ENCODE measurements at places on chromosomes 6 and 20.
A peak's percentile ranks its signal among the peaks of the same experiment; 100 is the strongest.

- no peak for DNase-seq
These were observed 86.5 kb downstream of the ATRN start for GRCh38 chr20:3557237-3557785.

DNA sequence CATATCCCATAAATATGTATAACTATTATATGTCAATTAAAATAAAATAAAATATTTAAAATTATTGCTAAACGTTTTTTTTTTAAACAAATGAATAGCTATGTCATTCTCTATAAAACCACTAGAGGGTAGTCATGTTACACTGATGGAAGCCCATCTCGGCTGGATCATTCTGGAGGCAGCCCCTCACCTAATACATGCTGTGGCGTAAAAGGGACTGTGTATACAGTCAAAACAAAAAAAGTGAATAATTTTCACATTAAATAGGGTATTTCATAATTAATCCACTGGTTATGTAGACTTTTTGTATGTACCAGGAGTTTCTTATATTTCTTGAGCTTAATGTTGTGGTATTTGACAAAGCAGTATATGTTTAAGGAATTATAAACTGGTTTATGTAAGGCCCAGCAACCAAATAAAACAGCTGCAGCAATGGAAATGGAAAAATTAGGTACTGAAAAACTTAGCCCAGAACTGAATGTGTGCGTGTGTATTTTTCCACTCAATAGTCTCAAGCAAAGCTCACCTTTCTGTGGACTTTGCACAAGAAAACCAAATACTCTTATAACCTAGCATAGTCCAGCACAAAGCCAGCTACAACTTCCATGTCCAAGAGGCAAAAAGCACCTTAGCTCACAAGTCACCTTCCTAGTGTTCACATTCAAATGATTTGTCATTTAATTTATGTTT is 81.7 kb downstream of the COL9A1 start:
- peak; percentile 14 for DNase-seq

GRCh38 chr20:9035126-9035525 is 33.8 kb upstream of the PLCB4 start:
- no peak for DNase-seq

GRCh38 chr6:128478230-128479047 is 42.0 kb downstream of the PTPRK start:
- peak; percentile 3 for DNase-seq

GRCh38 chr20:12847872-12848271 is 160.9 kb upstream of the SPTLC3 start:
- no peak for DNase-seq

- DNase-seq = no peak
These were observed 59.1 kb upstream of the C20orf144 start for GRCh38 chr20:33602826-33603590.

DNA sequence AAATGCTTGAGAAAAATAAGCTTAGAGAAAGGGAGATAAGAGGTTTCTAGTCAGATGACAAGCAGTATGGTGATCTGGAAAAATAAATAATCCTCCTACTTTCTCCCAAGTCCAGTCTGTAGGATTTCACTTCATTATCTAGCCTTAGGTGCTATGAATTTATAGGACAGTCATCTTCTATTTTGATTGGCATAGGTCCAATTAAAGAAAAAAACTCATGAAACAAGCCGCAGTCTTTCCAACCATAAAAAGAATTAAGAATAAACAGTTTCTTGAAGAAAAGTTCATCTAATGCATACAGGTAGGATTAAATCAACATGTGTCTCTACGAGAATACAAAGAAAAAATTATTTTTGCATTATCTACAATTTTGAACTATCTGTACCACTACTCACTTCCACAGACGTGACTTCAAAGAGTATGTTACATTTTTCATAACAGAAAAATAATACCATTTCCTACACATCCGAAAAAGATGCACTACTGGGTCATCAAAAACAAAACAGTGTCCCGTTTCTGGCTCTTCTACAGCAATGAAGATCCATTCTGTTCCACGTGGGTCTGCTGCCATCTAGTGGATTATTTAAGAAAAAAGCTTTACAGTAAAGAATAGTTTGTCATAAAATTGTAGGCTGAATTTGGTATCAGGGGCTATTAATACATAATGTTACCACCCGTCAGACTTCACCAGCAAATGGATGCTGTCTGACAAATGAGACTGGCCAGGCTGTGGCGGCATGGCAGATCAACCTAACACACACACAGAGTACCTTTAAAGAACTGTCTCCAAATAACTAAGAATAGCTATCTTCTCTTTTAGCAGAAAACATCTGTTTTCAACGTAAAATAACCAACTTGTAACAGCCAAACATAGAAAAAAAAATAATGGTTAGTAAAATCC is 28.9 kb downstream of the STX7 start:
- peak; percentile 71 for DNase-seq

GRCh38 chr20:57670288-57671071 is 39.3 kb downstream of the PMEPA1 start:
- DNase-seq = no peak

Data from CD4-positive, alpha-beta T cell treated with Interleukin-21 for 1 hour (primary cell).